ENCODE measurements at places on chromosomes 16 and 17. TPM values are rescaled to one million over a fixed set of nuclear protein-coding genes. Genes with fewer than 3 reads are reported as not detected.

DNA sequence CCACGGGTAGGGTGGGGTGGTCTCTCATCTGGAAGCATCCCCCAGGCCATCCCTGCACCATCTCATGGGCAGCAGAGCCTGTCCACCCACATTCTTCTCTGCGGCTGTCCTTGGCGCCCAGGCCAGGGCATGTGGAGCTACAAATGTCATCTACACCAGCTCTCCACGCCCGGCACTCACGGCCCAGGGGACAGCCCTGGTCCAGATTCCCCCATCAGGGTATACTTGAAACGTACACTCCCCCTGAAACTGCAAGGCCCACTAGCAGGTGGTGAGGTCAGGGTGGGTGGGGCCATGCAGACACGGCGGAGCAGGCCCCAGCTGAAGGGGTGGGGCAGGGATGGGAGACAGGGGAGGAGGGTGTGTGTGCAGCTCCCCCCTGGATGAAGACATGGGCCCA, 3.2 kb upstream of the SOX8 start:
- no peak for DNase-seq

DNA sequence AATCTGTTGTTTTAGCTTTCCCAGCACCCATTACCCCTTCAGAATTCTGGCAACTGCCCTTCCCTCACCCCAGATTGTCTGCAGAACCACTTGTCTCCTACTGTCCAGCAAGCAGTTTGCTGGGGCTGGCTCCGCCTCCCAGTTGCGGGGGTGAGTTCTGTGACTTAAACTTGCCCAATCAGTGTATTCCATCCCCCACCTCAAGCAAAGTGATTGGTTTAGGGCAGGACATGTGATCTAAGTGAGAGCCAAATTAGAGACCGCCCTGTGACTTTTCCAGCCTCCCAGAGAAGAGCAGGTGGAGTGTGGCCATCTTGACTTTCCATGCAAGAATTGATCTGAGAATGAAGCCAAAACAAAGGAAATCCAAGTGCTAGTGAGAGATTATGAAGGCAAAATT, 22.7 kb upstream of the SRCIN1 start:
- no peak for DNase-seq

PAM16 gene
- 285 TPM for polyA plus RNA-seq

SREBF1 gene
- polyA plus RNA-seq = 298 TPM

- no peak for DNase-seq
These were observed 45.1 kb downstream of the SF3B3 start for GRCh38 chr16:70568601-70569237.

PPP1R9B gene
- 27.2 TPM for polyA plus RNA-seq

DNA sequence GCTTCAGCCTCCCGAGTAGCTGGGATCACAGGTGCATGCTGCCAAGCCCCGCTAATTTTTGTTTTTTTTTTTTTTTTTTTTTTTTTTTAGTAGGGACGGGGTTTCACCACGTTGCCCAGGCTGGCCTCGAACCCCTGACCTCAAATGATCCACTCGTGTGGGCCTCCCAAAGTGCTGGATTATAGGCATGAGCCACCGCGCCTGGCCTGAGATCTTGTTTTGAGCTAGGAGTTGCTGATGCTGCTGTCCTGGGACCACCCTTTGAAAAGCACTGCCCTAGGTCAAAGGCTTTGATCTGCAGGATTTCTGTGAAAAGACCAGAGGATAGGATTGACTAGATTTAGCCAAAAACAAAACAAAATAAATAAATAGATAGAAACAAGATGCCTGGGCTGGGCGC, 798 bp upstream of the SLC39A11 start:
- DNase-seq = no peak

DNA sequence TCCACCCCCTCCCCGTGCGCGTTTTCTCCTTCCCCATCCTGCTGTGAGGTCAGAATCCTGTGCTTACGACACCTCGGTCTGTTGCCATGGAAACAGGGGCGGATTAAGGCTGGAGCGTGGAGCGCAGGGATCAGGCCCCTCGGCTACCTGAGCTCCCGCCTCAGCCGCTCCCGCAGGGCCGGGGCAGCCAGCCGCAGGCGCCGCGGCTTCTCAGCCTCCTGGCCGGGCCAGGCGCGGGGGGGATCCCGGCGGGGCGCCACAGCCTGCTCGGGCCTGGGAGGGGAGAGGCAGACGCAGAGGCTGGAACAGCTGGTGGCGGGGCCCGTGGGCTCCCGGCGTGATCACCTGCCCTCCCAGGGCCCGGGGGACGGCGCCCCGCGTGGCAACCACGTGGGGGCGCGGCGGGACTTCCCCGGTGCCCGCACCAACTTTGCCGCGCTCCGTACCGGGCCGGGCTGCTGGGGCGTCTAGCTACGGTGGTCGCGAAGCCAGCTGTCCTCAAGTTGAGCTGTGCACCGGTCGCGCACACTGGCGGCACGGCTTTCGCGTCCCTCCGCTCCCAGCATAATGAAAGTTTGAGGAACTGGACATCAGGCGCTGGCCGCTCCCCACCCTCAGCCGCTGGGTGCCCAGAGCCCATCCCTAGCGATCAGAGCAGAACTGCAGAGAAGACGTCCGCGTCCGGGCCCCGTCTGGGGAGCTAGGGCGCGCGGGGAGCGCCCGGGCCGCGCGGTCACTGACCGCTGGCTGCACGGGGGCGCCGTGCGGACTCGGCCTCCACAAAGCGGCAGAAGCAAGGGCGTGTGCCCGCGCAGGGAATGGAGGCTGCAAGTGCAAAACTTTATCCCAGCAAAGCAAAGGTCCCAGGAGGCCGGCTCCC, 1.2 kb downstream of the RTN4RL1 start:
- peak; percentile 81 for DNase-seq

SLC5A11 gene
- polyA plus RNA-seq = 0.32 TPM

- DNase-seq = no peak
These were observed 12.9 kb downstream of the SCNN1G start for GRCh38 chr16:23195366-23195978.

Data from adrenal gland (tissue), 19 donors.